ENCODE measurements at places on chromosomes 2 and 18.

GRCh38 chr2:100756704-100757103 lies 63.2 kb upstream of the NPAS2 start:
- no peak for DNase-seq

- no peak for DNase-seq
These were observed 22.2 kb downstream of the MBP start for GRCh38 chr18:77110400-77110799.

DNA sequence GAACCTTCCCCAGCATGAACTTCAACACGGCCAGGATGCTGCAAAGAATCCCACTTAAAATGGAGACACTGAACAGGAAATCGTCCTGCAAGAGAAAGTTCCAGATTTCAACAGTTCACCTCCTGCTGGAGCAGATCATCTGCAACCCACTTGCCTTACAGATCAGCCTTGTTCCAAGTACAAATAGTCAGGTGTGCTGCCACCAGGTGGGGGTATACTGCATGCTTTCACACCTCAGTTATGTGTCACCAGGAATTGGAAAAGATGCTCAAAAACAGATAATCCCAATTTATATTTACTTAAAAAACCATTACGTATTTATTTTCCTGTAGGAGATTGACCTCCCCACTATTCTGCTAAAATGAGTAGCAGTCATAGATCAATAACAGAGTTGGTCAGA lies 212.3 kb downstream of the MGAT5 start:
- DNase-seq, result no peak

DNA sequence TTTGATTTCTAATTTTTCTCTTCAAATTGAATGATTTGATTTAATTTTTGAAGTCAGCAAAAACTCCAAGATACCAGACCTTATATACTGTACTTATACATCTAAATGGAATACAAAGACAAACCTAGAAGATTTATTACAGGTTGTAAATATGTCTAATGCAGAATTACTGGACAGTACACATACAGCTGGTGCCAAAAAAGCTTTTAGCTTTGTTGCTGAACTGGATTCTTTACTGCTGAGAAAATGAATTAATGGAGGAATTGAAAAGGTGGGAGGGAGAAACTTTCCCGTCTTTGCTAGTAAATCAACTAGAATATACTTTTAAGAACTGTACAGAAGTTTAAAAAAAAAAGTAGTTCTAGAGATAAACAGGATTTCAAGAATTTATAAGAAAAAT lies 17.5 kb downstream of the C1D start:
- no peak for DNase-seq

DNA sequence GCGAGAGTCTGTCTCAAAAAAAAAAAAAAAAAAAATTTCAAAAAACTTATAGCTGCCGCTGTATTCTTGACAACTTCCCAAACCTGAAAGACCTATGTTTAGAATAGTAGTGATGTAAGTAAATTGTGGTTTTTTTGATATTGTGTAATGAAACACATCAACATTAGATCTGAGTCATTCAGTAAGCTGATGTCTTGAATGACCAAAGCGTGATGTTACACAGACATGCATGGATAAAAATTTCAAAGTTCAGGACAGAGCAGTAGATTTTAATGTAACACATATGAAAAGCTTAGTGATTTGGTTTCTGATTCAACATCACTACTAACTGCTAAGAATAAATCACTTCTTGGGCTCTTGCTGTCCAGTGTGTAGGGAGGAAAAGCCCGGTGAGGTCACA lies 69.3 kb upstream of the MEX3C start:
- no peak for DNase-seq

GRCh38 chr18:62369129-62369644 lies 44.1 kb downstream of the TNFRSF11A start:
- DNase-seq, result no peak

GRCh38 chr2:216911886-216912285 lies 52.0 kb upstream of the TNP1 start:
- DNase-seq, result no peak

GRCh38 chr2:235859651-235860050 lies 308.5 kb downstream of the GBX2 start:
- DNase-seq, result no peak

GRCh38 chr2:42854207-42854818 lies 61.9 kb upstream of the HAAO start:
- no peak for DNase-seq

- DNase-seq, result no peak
These were observed 14.2 kb downstream of the SLC66A2 start for GRCh38 chr18:79937103-79937860.

- DNase-seq, result no peak
These were observed 84.4 kb downstream of the TGOLN2 start for GRCh38 chr2:85243101-85244072.

- no peak for DNase-seq
These were observed 13.8 kb upstream of the SATB2 start for GRCh38 chr2:199471443-199472057.

DNA sequence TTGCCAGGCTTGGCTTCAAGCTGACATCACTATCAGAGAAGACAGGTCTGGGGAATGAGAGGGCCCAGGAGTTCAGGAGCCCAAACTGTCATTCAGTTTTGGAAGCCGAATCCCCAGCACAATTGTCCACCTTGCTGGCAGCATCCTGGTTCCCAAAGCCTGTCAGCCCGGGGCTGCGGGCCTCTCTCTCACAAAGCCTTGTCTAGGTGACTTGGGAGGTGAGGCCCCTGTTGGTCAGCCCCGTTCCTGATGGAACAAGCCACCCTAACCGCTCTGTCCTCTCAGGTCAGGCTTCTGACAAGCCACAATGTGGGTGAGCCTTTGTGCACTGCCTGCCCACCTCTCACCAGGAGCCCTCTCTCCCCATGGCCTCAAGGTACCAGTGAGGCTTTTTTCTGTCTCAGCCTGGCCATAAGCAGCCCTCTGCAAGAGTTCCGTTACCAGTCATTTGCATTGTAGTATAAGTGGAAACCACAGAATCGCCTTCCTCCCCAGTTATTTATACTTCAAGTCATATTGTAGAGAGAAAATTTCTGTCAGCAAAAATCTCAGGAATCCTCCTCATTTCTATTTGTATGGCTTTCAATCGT lies 100.6 kb downstream of the MSH2 start:
- no peak for DNase-seq

DNA sequence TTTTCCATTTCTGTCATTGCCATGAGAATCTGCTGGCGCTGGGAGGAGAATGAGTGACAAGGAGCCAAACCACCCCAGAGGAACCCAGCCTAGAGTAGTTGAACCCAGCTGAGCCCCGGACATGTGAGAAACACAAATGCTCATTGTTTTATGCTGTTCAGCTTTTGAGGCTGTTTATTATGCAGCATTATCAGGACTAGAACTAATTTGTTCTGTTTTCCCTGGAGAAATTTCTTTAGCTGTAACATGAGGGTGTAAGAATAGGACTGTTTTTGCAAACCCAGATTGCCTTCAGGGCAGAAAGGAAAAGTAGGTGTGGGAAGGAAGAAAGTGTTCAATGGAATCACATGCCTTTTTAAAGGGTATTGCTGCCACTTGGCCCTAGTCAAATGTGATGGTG lies 28.5 kb upstream of the DOCK10 start:
- DNase-seq, result no peak

- DNase-seq, result no peak
These were observed 9.6 kb upstream of the AQP4 start for GRCh38 chr18:26875040-26875654.

DNA sequence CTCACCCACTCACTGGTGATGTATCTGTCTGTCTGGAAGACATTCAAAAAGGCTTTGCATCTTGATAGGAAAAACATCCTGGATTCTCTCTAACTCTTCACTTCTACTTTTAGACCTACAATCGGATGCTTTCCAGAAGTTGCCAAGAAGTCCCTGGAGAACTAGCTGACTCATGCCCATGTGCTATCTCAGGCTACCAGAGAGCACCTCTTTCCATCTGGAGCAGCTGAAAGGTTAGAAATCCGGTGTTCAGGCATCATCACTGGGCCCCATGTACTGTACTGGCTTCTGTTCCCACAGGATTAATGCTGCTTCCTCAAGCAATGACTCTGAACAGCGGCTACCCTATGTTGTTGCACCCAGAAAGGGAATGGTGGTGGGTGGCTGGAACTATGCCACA lies 259.0 kb downstream of the NBAS start:
- no peak for DNase-seq

- DNase-seq, result no peak
These were observed 225.5 kb upstream of the TMEM200C start for GRCh38 chr18:6120820-6121279.

GRCh38 chr18:76827205-76828200 lies 5.1 kb downstream of the ZNF236 start:
- DNase-seq, result no peak

All from effector CD8-positive, alpha-beta T cell (primary cell).